ENCODE measurements at places on chromosomes 7 and 10.

GRCh38 chr7:13057462-13058200 lies 370.2 kb downstream of the ARL4A start:
- DNase-seq = no peak

- DNase-seq = no peak
These were observed 23.7 kb upstream of the CUBN start for GRCh38 chr10:17153321-17153720.

DNA sequence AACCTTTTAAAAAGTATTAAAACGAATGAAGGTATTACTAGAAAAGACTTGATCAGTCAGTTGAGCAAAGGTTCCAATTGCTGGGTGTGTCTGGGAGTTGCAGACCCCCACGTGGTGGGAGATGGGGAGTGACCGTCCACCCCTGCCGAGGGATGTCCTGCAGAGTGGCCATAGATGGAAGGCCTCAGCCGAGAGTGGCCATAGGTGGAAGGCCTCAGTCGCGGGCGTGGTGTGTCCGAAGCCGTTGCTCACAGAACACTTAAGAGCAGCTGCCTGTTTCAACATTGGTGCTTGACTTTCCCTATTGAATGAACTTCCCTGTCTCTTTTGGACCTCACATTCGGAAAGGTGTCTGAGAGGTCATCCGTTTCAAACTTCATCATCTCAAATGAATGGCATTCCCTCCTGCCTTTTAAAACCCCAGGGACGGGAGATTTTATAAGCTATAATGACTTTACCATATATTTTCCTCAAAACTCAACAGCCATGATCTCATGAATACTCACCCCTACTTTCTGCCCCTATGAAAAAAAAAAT lies 69.4 kb downstream of the CAMK1D start:
- no peak for DNase-seq

- DNase-seq = no peak
These were observed 16.0 kb upstream of the SLC18A2 start for GRCh38 chr10:117224881-117225280.
